ENCODE measurements at places on chromosomes 3 and 15. TPM values are rescaled to one million over a fixed set of nuclear protein-coding genes. Genes with fewer than 3 reads are reported as not detected.
A peak's percentile ranks its signal among the peaks of the same experiment; 100 is the strongest.

DNA sequence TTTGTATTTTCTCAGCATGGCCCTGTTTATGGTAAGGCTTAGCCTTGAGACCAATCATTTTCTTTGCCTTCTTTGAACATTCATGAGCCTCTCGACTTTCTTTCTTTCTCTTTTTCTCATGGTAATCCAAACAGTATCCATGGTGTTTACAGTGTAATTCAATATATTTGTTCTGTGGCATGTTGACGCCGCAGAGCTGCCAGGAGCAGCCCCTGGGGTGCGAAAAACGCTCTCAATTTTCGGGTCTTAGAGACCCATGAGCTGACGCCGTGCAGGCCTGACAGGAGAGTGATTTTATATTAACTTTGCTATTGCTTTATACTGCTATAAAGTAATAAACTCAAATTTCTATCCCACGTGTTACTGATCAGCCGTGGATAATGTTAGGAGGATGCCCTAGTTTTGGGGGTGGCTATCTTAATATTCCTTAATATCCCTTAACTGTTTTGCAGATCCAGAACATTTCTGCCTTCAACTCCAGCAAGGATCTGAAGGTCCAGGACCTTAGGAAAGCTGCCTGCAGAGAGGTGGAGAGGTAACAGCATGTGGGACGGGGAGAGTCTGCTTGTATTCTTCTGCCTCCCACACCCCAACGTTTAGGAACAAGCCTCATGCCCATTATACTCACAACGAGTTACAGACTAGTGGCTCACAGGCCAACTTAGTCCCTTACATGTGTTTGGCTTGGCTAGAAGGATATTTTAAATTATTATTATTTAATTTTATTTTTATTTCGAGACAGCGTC is 29.3 kb upstream of the MYO1E start:
- DNase-seq = no peak
- no peaks in the 10 kb centered on the region for H3K36me3 ChIP-seq
- no peaks in the 10 kb centered on the region for H3K4me1 ChIP-seq
- H3K4me3 ChIP-seq = no peak overlapping the region

DNA sequence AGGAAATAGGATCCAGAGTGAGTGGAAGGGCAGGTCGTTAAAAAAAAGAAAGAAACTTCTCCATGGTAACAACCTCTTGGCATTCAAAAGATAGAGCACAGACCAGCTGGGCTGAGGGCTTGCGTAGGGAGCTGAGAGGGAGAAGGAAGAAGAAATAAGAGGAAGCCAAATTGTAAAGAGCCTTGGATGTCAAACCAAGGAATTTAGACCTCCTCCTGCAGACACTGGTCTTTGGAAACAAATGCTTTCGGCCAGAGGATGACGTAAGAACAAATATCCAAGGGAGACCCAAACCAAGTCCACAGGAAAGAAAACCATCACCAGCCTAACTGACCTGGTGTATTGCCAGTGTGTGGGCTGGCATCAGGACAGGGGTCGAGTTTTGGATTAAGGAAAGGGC is 155.2 kb downstream of the UACA start:
- no peaks in the 10 kb centered on the region for H3K36me3 ChIP-seq
- no peak overlapping the region for H3K27ac ChIP-seq
- H3K4me1 ChIP-seq = peaks cover 12% of the 10 kb centered on the region
- H3K4me3 ChIP-seq = no peak overlapping the region
- peaks cover 5% of the 10 kb centered on the region for H3K27me3 ChIP-seq

DNA sequence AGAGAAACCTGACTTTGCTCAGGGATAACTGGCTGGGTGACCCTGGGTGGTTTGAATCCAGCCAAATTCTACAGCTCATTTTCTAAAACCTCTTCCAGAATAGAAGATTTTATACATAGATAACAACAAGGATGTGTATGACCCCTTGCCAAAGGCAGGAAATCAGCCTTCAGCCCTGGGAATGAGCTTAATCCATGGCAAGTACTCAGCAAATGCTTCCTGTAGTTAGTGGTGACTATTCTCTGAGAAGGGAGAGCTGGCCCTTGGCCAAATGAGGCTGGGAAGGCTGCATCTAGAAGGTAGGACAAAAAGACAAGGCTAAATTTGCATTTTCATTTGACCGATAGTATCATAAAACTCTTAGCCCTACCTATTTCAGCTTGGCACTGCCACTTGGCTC is 4.6 kb upstream of the HACD3 start:
- no peaks in the 10 kb centered on the region for H3K4me1 ChIP-seq
- no peaks in the 10 kb centered on the region for H3K27me3 ChIP-seq
- H3K36me3 ChIP-seq = no peaks in the 10 kb centered on the region
- H3K27ac ChIP-seq = no peak overlapping the region
- no peak for DNase-seq

DNA sequence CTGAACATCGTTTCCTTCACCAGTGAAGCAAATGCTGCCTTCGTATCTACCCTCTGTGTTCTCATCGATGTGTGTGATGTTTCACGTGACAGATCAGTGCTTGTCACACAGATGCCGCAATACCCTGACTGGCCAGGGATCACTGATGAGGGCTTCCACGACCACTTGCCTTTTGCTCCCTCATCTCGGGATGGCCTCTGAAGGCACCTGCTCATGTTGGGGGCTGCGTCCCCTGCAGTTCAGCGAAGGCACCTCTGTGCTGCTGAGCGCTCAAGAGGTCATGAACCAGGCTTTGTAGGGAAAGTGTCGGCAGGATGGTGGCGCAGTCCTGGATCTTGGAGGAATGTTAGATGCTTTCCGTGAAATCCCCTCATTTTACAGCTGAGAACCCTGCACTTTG is 79.2 kb upstream of the KLF13 start:
- H3K4me1 ChIP-seq = no peaks in the 10 kb centered on the region
- no peak overlapping the region for H3K4me3 ChIP-seq
- DNase-seq = no peak

DNA sequence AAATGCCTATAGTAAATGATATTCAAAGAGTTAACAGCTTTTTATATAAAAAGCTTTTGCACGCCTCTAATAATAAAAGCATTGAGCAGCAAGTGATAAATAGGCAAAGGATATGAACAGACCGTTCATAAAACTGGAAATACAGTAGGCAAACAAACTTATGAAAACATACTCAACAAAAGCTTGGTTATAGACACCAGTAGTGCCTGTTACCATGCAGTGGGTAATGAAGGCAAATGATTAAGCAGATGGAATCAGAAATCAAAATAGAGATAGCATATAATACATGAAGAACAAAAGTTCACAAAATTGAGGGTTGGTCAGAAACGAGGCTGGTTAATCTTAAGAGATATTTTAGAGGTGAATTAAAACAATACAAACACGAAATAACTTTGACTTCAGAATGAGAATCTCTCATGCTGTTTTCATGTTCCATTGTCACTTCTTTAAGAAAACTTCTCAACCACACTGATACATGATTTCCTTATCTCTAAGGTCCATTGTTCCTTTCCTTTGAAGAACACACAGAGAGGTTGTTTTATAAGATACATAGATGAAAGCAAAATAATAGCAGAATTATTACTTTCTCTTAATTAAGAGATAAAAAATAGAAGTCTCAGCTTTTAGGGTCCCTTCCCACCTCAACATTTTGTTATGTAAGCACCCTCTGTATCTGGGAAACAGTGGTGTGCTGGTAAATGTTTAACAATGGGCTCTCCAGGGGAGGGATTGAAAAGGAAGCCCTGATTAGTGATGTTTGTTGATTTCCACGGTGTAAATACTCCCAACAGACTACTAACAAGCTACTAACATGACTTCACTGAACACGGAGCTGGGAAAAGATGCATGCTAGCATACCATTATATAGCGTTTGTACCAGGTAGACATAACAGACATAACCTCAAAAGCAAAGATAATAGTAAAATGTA is 12.6 kb downstream of the RASGRP1 start:
- no peaks in the 10 kb centered on the region for H3K27me3 ChIP-seq
- no peaks in the 10 kb centered on the region for H3K36me3 ChIP-seq
- DNase-seq = no peak
- H3K4me3 ChIP-seq = no peak overlapping the region

- peaks cover 42% of the 10 kb centered on the region for H3K4me1 ChIP-seq
- peaks cover 16% of the 10 kb centered on the region for H3K27me3 ChIP-seq
- H3K27ac ChIP-seq = peak overlapping the region; percentile 77
- peak; percentile 99 for DNase-seq
- H3K4me3 ChIP-seq = no peak overlapping the region
- H3K36me3 ChIP-seq = no peaks in the 10 kb centered on the region
Measured at GRCh38 chr15:65069179-65069578, 1.4 kb upstream of the RASL12 start.

Gene SAXO2
- not detected for total RNA-seq

Gene CP
- total RNA-seq = 0.28 TPM

Gene CFAP100
- not detected for total RNA-seq

Gene CHRM5
- total RNA-seq = under 0.01 TPM

Measured in IMR-90 (cell line).